MCF 10A (cell line): ENCODE measurements at places on chromosomes 2 and 18. TPM values are rescaled to one million over a fixed set of nuclear protein-coding genes. Genes with fewer than 3 reads are reported as not detected.
A peak's percentile ranks its signal among the peaks of the same experiment; 100 is the strongest.

SETBP1 gene
- 4.8 and 4.9 TPM in 2 replicates for total RNA-seq

CYRIA gene
- total RNA-seq: 0.35 and 1.2 TPM in 2 replicates

CYP20A1 gene
- total RNA-seq: 14.5 and 15.9 TPM in 2 replicates

DNA sequence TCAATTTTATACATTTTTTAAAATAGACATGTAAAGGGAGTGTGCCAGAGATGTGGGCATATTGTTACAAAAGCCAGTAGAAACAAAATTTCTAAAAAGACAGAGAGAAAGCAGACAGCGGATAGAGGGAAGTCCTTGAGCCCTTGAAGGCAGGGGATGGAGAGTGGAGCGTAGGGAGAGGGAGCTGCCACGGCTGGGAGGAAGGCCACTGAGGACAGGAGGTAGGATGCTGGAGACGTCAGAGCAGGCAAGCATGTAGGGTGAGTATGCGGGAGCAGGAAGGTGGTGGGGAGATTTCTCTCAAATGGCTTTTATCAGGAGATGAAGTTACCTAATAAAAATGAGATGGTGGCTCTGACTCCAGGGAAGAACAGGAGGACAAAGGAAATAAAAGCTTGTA is 24.0 kb upstream of the NCL start:
- peaks cover under 1% of the 10 kb centered on the region for H3K4me1 ChIP-seq
- DNase-seq: no peak
- H3K27me3 ChIP-seq: no peaks in the 10 kb centered on the region
- H3K27ac ChIP-seq: no peak overlapping the region
- H3K36me3 ChIP-seq: no peaks in the 10 kb centered on the region

DNA sequence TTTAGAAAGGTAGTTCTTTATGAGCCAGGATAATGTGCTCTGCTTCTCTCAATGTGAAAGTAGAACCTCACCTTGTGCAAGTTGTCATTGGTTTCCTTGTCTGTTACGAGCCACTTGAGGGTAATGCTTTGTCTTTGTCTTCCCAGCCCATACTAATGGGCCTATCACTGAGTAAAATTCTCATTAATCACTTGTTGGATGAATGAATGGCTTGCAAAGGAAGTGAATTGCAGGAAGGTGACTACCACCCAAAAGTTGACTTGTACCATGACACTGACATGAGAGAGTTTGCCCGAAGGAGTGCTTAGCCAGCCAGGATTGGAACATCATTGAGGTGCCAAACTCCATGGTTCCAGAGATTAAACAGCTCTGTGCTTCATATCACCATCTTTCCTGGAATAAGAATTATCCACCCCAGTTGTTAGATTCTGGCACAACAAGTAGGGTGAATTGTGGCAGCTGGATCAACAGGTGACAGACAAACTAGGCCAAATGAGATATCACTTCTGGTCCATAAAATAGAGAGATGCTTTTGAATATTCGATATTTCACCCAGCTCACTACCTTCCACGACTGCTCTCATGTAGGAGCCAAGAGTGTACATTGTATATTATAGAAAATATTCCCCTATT is 20.5 kb upstream of the CD28 start:
- H3K4me1 ChIP-seq: peaks cover 64% of the 10 kb centered on the region
- no peaks in the 10 kb centered on the region for H3K27me3 ChIP-seq
- no peak for DNase-seq
- H3K27ac ChIP-seq: peak overlapping the region; percentile 92

GRCh38 chr2:168136392-168136977 is 110.9 kb downstream of the STK39 start:
- H3K27ac ChIP-seq: no peak overlapping the region
- no peak overlapping the region for H3K4me3 ChIP-seq
- H3K36me3 ChIP-seq: no peaks in the 10 kb centered on the region

DNA sequence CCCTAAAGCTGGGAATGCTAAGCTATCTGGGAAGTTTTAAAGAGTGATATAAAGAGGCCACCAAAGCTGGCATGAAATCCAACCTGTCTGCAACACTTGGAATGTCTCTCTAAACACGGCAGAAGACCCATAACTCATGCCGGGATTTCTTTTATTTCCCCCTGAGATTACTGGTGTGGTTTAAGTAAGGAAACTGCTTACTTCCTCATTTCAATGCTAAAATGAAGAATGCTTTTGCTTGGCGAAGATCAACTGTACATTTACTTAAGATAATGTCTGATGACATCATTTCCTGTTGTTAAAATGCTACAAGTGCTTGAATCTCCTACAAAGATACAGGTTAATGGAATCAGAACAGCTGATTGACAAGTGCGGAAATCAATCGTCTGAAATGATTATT is 353.8 kb upstream of the SALL3 start:
- no peak overlapping the region for H3K4me3 ChIP-seq
- no peak overlapping the region for H3K27ac ChIP-seq
- no peaks in the 10 kb centered on the region for H3K36me3 ChIP-seq

DNA sequence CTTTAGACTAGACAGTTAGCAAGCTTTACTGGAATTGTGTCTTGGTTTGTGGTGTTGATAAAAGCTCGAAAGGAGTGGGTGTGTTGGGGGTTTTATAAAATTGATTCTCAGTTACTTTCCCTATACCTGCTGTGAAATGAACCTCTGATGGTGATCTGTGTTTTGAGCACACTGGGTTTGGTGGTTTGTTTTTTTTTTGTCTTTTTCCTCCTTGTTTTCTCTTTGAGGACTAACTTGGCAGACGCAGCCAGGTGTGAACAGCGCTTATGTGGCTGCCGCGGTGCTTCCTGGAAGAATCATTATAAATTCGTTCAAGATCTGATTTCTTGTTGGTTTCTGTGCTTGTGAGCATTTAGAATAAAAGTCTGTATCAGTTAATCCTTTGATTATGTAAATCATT is 28.5 kb downstream of the GRHL1 start:
- H3K4me1 ChIP-seq: peaks cover 13% of the 10 kb centered on the region
- H3K36me3 ChIP-seq: peaks cover 6% of the 10 kb centered on the region
- no peak for DNase-seq
- H3K4me3 ChIP-seq: no peak overlapping the region

GRCh38 chr2:128726236-128726635 is 407.6 kb upstream of the HS6ST1 start:
- H3K4me1 ChIP-seq: peaks cover 27% of the 10 kb centered on the region
- no peaks in the 10 kb centered on the region for H3K36me3 ChIP-seq
- peak overlapping the region; percentile 73 for H3K27ac ChIP-seq
- H3K27me3 ChIP-seq: no peaks in the 10 kb centered on the region
- DNase-seq: no peak

GRCh38 chr2:7825591-7826312 is 856.1 kb upstream of the ID2 start:
- H3K4me3 ChIP-seq: no peak overlapping the region
- no peaks in the 10 kb centered on the region for H3K27me3 ChIP-seq
- H3K36me3 ChIP-seq: no peaks in the 10 kb centered on the region

DNA sequence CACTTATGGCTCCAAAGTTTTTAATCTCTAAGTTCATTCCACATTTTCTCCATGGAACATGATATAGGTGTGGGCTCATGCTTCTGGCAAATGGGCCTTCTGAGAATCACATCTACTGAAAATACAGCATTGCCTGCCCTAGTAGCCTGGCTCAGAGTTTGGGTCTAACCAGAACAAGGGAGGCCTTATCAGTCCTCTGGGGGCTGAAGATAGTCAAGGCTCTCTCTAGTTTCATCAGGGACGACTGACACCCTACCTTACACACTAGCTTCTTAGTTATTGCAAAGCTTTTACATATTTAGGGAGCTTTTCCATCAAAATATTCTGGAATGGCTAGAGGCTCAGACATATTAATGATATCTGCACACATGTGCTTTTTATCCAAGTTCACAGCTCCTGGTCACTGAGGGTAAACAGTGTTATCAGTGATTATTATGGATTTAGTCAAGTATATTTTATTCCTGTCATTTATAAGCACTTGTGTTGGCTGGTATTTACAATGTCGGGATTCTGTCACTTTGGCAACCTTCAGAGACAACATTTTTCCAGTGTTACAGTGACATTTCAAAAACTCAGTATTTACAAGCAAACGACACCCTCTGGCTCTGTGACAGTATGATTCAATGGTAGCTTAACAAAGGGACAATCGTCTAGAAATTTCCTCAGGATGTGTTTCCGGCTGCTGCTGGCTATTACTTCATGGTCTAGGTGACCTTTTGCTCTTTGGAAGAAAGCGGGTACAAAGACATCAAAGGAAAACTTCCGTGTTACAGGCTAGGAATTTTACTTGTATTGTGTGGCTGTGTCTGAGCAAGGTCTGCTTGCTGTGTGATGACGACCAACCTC is 200.6 kb downstream of the TCF4 start:
- H3K27ac ChIP-seq: no peak overlapping the region
- no peaks in the 10 kb centered on the region for H3K36me3 ChIP-seq
- DNase-seq: no peak
- no peak overlapping the region for H3K4me3 ChIP-seq

- H3K4me3 ChIP-seq: no peak overlapping the region
- peaks cover 10% of the 10 kb centered on the region for H3K4me1 ChIP-seq
- DNase-seq: no peak
- no peaks in the 10 kb centered on the region for H3K36me3 ChIP-seq
- H3K27me3 ChIP-seq: no peaks in the 10 kb centered on the region
Measured at GRCh38 chr2:148586522-148587128, 57.9 kb upstream of the EPC2 start.

- no peak overlapping the region for H3K4me3 ChIP-seq
- no peak overlapping the region for H3K27ac ChIP-seq
- peak; percentile 56 for DNase-seq
- H3K4me1 ChIP-seq: no peaks in the 10 kb centered on the region
Measured at GRCh38 chr2:49616800-49617199, 462.5 kb upstream of the FSHR start.

DNA sequence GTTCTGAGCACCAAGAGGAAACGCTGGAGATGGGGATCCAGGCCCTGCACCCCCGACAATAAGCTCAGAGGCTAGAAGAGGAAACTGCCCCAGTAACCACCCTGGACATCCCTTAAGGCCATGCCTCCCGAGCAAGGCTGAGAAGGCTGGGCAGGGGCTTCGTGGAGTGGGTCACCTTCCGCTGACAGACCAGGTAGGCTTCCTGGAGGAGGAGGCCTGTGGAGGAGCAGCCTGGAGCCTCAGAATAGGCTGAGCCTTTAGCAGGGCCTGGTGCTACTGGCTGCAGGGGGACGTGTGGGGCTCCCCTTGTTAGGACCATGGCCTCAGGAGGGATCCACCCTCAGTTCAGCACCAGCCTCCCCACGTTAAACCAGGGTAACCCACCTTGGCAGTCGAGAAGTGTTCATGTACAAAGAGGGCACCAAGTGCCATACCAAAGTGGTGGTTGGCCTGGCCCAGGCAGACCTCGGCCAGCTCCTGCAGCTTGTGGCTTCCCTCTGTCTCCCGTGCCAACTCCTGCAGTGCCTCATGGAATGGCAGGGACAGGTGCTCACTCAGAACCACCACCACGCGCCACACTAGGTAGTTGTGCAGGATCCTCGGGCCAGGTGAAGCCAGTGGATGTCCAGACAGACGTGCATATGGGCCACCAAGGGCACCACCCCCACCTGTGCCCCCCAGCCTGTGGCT is 28.5 kb upstream of the ALPP start:
- no peak for DNase-seq
- H3K36me3 ChIP-seq: no peaks in the 10 kb centered on the region
- no peaks in the 10 kb centered on the region for H3K4me1 ChIP-seq
- H3K27me3 ChIP-seq: no peaks in the 10 kb centered on the region
- H3K27ac ChIP-seq: no peak overlapping the region
